Kasumi-1 (cell line): ENCODE measurements at places on chromosomes 4 and X.
A peak's percentile ranks its signal among the peaks of the same experiment; 100 is the strongest.

GRCh38 chr4:74610491-74610890 is 165.6 kb downstream of the AREG start:
- DNase-seq: no peak

- DNase-seq: no peak
These were observed 336.5 kb downstream of the BMPR1B start for GRCh38 chr4:95093936-95094929.

- DNase-seq: no peak
These were observed 182.3 kb downstream of the RPA4 start for GRCh38 chrX:97065973-97066372.

- DNase-seq: peak; percentile 56
These were observed 34.2 kb downstream of the IDS start for GRCh38 chrX:149470955-149471354.

DNA sequence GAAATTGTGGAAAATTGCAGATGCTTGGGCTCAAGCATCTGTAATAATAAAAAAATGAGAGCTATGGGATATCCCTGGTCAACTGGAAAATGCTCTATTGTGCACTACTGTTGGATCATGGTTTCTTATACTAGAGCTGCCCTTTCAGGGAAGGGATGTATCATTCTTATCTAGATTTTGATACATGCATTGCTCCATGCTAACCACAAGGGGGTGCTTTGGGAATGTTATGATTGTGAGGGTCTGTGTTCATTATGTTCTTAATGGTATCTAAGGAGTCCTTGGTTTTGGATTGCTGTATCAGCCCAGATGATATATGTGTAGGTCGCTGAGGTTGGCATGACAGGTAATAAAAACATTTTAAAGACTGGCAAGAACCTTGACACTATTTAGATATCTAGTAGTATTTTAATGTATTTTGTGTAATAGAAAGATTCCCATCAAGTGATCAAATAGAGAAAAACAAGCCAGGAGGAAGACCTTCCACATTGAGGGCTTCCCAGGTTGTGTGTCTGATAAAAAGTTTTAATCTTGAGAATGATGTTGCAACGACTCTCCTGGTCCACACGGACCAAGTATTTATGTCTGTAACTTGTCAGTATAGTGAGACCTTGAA is 49.2 kb upstream of the TLR2 start:
- peak; percentile 73 for DNase-seq

GRCh38 chr4:75251547-75251946 is 262.7 kb downstream of the RCHY1 start:
- no peak for DNase-seq

- no peak for DNase-seq
These were observed 7.5 kb downstream of the AMER1 start for GRCh38 chrX:64198036-64198435.

DNA sequence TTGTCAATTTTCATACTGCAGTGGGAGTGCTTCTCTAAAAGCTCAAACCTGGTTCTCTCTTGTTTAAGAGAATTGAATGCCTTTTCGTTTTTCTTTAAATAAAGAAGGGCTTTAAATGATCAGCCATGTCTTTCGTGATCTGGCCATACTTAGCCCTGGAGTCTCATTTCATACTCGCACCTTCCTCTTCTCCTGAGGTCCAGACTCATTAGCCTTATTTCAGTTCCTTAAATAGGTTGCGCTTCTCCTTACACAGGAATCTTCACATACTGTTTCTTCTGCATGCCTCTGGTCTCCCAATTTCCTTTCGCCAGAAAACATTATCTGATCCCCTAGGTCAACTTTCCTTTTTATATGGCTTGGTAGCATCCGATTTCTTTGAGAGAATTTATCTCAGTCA is 565.6 kb upstream of the TENM3 start:
- DNase-seq: no peak

DNA sequence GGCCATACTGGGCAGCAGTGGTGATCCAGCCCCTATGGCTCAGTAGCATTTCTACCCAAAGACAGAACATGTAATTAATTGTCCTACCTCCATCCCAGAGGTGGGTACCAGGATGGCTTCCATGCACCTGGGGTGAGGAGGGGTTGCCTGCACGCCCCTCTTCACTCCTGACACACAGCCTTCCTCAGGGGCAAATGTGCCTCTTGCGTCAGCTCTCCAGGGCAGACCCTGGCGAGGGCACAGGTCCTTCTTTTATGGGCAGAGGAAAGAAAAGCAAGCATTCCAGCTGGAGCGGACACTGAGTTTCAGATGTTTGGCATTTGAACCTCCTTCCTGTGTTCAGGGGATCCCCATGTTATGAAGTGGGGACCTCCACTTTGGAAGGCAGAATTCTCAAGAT is 95.6 kb downstream of the PHKA2 start:
- DNase-seq: no peak

DNA sequence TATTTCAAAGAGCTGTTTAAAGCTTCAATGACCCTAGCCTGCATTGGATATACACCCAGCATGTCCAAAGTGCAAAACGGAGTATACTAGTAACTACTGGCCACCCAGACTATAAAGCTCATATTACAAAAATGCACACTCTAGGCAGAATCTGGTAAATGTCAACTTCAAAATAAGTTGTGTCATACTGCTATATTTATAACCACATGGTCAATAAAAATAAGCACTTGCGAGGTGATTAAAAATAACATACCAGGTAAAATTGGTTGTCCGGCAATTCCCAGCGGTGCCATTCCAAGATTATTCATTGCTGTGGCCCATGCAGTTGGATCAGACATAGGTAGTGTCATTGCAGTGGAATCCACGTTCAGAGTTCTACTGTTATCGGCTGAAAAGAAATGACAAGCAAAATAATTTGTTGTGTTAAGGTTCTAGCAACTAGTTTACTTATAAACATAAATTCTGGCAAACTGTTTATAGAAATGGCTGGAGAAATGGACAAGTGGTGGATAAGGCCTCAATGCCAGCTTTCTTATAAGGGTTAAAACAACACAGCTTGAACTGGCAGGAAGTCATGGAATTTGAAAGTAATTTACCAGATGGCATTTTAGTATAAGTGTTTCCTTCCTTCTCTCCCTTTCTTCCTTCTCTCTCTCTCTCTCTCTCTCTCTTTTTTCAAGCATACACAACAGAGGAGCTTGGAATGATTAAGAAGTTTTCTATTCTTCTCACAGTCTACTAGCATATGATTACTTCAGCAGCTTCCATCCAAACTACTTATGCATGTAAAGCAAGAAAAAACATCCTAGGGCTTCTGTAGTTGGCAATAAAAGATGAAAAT is 199.9 kb downstream of the ENOX2 start:
- no peak for DNase-seq

- DNase-seq: no peak
These were observed 6.3 kb upstream of the UGDH start for GRCh38 chr4:39533541-39533940.

- DNase-seq: no peak
These were observed 223.1 kb downstream of the KDR start for GRCh38 chr4:54902271-54902670.

DNA sequence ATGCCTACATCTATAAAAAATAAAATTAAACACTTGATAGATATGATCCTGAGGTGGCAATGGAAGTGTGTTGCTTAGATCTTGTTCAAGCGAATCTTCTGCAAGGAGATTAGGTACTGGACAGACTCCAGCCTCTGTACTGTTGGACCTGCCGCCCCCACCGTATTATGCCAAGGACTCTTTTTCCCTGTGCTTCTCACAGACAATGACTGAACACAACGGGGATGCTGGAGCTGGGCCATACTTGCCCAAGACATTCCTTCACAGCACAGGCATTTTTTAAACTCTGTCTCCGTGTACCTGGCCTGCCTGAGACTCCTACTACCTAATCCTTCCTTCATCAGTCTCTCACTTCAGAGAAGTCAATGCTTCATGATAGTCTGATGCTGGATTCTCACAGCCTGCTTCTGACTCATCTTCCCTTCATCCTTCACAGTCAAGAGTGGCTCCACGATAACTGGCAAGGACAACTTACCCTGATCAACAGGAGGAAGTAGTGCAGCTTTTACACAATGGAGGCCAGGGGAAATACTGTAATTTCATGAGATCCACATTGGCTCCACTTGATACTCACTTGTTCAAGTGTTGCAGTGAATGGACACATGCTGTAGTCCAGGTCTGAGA is 754.6 kb upstream of the AGA start:
- no peak for DNase-seq

DNA sequence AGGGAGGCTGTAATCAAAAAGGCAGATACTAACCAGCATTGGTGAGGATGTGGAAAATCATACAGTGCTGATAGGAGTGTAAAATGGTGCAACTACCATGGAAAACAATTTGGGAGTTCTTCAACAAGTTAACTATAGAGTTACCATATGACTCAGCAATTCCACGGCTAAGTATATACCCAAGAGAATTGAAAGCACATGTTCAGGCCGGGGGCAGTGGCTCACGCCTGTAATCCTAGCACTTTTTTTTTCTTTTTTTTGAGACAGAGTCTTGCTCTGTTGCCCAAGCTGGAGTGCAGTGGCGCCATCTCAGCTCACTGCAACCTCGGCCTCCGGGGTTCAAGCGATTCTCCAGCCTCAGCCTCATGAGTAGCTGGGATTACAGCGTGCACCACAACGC is 15.0 kb upstream of the CD99L2 start:
- no peak for DNase-seq

DNA sequence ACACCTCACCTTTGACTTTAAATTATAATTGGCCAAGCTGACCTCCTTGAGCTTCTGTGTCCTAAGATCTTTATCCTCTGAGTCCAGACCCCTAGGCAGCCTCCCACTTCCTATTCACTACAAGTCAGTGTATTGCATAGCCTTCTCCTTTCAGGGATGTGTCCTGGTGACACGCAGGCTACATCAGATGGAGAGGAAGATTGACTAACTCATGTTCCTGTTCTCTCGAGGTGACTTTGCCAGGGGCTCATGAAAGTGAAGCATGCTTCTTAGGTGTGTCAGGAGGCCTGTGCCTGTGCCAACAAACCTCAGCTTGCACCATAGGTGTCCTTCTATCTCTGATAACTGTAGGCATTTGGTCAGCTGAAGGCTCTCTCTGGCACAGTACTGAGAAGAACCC is 195.7 kb upstream of the HS3ST1 start:
- no peak for DNase-seq

- no peak for DNase-seq
These were observed 36.6 kb upstream of the BRWD3 start for GRCh38 chrX:80846247-80846646.

- DNase-seq: no peak
These were observed 39.3 kb downstream of the ING2 start for GRCh38 chr4:183544109-183544508.

DNA sequence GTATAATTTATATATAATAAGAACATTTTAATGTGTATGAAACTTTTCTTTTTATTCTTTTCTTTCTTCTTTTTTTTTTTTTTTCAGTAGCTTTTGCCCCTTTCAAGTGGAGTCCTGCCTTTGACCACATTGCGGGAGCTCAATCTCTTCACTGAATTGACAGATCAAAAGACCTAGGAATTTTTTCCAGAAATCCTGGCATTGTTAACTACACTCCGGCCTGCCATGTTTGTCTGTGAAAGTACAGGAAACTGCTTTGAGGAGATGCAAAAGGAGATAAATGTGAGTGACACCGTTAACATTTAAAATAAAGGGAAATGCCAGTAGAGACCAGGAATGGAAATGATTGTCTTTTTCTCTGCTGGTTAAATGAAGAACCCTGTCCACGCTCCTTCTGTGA is 159.3 kb upstream of the VCX3A start:
- DNase-seq: no peak

GRCh38 chrX:103585411-103586313 is at the start of gene TCEAL4:
TSS of gene TCEAL4 (plus strand) at chrX:103585515. CDS start at chrX:103586676, 1,161 bp downstream.
- peak; percentile 18 for DNase-seq

DNA sequence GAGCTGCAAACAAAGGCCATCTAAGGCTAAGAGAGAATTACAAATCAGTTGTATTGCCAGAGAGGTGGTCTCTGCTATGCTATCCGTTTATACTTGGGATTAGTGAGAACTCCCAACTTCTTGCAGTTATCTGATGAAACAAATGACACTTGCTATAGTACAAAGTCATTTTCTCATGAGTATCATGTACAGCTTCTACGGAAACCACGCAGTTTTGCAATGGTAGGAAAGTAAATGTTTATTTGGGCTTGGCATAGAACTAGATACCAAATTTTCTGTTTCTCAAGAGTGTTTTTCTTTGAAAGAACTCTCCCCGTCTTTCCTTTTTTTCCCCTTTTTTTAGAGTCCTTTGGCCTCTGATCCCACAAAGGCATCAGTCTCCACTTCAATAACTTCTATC is 128.2 kb upstream of the ENPEP start:
- DNase-seq: no peak

DNA sequence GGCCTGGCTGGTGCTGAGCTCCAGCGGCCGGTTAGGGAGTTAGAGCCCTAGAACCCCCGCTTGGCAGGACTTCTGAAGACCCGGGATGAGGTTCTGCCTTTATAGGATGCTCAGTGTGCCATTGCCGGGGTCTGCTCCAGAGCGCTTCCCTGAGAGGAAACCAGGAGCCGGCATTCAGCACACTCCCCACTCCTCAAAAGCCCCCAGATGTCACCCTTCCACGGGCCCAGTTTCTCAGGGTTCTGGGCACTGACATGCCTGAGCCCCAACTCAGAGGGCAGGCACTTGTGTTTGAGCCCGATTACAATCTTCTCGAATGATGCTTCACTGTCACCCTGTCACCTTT is 6.5 kb downstream of the NKX3-2 start:
- DNase-seq: no peak

GRCh38 chrX:16124201-16124600 is 836 bp downstream of the GRPR start:
- no peak for DNase-seq

DNA sequence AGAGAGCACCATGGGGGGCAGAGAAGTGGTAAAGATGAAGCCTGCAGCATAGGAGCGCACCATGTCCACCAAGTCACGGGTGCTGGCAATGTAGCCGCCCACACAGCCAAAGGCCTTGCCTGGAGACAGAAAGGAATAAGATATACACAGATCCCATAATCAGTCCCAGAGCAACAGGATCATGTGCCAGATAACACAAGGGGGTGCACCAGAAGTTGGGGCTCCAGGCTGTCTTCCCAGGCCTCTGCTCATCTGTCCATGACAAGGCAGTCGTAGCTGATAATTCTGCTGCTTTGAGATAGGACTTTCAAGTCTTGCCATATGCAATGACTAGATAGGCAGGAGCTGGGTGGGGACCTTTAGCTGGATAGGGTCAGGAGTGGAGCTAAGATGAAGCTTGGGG is 14.7 kb downstream of the APEX2 start:
- no peak for DNase-seq

DNA sequence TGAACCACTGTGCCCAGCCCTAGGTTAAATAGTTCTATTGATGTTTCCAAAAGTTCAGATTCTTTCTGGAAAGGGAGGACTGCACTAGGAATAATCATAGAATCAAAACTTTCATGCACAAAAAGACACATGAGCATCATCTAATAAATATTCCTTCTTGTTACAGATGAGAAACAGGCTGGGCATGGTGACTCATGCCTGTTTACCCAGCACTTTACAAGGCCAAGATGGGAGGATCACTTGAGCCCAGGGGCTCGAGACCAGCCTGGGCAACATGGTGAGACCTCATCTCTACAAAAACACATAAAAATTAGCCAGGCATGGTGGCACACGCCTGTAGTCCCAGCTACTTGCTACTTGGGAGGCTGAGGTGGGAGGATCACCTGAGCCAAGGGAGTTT is 27.7 kb downstream of the LARP7 start:
- DNase-seq: no peak

GRCh38 chrX:107834275-107835201 is 8.9 kb downstream of the MID2 start:
- DNase-seq: no peak
